CD4-positive, alpha-beta T cell (primary cell): ENCODE measurements at places on chromosomes 12 and 14. TPM values are rescaled to one million over a fixed set of nuclear protein-coding genes. Genes with fewer than 3 reads are reported as not detected.

Gene RDH12
- not detected for total RNA-seq

Gene ASB2
- 1.2 TPM for total RNA-seq

Gene KLRB1
- total RNA-seq, result 56.2 TPM

Gene SPTB
- 0.08 TPM for total RNA-seq

Gene NEUROD4
- total RNA-seq, result not detected

Gene SAMD15
- not detected for total RNA-seq

Gene STAB2
- not detected for total RNA-seq

Gene TMEM253
- not detected for total RNA-seq

Gene ABCD2
- 1.6 TPM for total RNA-seq

Gene KERA
- total RNA-seq, result not detected

Gene ADGRD1
- 0.22 TPM for total RNA-seq

Gene FZD10
- not detected for total RNA-seq

Gene PARP11
- 13.4 TPM for total RNA-seq

Gene PAX9
- total RNA-seq, result not detected

Gene FOXA1
- total RNA-seq, result not detected

Gene LRFN5
- not detected for total RNA-seq

Gene DPF3
- total RNA-seq, result 0.27 TPM

Gene KCNA1
- total RNA-seq, result not detected

Gene ADAM20
- 0.14 TPM for total RNA-seq

Gene RAD9B
- total RNA-seq, result 0.63 TPM

Gene SERPINA9
- not detected for total RNA-seq

Gene NOC4L
- 22.3 TPM for total RNA-seq
